ENCODE measurements at places on chromosomes 5 and 9.

DNA sequence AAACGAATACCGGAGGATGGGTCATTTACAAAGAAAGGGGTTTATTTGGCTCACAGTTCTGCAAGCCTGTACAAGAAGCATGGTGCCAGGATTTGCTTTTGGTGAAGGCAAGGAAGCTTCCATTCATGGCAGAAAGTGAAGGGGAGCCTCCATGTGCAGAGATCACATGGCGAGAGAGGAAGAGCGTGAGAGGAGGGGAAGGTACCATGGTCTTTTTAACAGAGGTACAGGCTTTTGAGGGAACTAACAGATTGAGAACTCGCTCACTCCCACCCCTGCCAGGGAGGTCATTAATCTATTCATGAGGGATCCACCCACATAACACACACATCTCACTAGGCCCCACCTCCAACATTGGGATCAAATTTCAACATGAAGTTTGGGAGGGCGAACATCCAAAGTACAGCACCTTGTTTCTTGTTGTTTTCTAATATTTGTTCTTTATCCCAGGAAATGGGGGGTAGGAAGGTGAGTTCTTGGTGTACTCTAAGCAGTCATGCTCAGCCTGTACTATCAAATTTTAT lies 18.5 kb downstream of the TMC1 start:
- H3K36me3 ChIP-seq = no peaks in the 10 kb centered on the region
- no peak overlapping the region for H3K27ac ChIP-seq
- H3K4me1 ChIP-seq = no peaks in the 10 kb centered on the region
- DNase-seq = no peak
- H3K27me3 ChIP-seq = no peaks in the 10 kb centered on the region

GRCh38 chr9:38259519-38260218 lies 132.8 kb upstream of the ALDH1B1 start:
- DNase-seq = no peak
- H3K4me3 ChIP-seq = no peak overlapping the region

DNA sequence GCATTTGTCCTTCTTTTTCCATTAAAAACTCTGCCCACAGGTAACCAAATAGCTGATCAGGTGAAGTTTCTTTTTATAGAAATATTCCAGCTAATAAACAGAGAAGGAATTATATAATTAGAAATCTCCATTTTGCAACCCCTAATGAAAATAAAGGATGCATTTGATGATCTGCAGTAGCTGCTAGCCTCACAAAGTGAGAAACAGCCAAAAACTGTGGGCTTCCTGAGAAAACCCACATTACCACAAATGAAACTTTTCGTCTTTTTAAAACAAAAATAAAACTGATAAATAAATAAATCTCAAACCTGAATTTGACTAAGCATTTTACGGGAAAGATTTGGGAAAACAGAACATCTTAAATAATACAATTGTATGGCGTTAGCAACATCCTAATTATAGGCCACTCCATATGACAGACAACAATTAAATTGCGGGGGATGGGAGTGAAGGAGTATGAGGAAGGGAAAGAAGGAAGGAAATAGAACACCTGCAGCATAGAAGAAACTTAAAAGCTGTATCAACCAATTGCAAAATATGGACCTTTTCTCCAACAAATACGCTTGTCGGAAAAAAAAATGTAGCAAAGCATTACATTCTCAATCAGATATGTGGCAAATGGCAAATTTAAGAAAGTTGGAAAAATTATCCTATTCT lies 283.0 kb upstream of the ITGA1 start:
- no peak for DNase-seq
- no peak overlapping the region for H3K4me3 ChIP-seq
- H3K27ac ChIP-seq = no peak overlapping the region
- no peaks in the 10 kb centered on the region for H3K4me1 ChIP-seq

DNA sequence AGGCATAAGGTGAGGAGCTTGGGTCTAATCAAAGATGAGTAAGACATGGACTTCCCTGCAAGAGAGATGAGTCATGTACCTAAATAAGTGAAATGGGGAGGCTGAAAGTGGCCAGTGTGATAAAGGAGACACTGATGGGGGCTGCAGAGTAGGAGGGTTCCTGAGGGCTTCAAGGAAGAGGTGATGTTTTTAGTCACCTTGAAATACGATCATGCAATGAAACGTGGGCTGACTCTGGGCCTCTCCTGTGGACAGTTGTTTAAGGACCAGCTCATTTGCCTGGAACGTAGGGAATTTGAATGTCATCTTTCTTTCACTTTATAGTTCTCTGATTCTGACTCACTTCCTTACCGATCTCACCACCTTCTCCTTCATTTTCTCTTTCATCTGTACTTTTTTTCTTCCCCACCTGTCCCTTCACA lies 49.6 kb upstream of the CPLX2 start:
- no peaks in the 10 kb centered on the region for H3K4me1 ChIP-seq
- no peaks in the 10 kb centered on the region for H3K36me3 ChIP-seq
- no peak overlapping the region for H3K27ac ChIP-seq
- DNase-seq = no peak
- no peak overlapping the region for H3K4me3 ChIP-seq

GRCh38 chr5:14364576-14365472 lies 216.8 kb upstream of the OTULINL start:
- H3K36me3 ChIP-seq = no peaks in the 10 kb centered on the region
- H3K4me3 ChIP-seq = no peak overlapping the region
- peak; percentile 5 for DNase-seq
- H3K27me3 ChIP-seq = peaks cover 4% of the 10 kb centered on the region

DNA sequence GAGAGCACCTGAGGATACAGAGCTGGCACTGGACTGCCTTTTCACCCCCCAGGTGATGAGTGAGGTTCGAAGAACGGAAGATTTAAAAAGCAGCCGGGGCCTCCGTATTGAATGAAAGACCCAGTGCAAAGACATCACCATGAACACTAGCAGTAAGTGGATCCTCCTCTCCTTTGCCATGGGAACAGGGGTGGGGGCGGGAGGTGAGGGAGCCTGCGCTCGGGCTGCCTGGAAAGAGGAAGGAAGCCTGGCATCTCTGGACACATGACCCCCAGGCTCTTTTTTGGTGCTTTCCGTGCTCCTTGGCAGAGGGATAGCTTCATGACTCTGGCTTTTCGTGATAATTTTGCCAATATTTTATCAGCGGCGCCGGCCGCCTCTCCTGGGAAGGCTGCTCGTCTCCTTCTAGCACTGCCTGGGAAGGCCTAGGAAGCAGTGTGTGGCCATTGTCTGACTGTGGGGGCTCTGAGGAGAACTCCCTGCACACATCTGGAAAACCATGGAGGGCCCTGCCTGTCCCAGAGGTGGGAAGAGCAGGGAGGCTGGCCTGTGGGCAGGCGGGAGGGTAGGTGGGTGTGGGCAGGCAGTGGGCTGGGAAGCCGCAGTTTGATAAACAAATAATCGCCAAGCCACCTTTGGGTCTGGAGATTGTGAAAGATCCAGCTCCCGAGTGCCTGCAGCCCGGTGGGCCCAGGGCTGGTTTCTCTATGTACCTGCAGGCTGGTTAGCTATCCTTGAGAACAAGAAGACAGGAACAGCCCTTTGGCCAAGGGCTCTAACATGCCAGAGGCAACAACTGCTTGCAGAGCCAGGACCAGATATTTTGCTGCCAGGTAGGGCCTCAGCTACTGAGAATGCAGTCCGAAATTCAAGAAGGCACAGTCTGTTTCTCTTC lies 911 bp downstream of the ABLIM3 start:
- H3K4me3 ChIP-seq = peak overlapping the region; percentile 52
- peaks cover 10% of the 10 kb centered on the region for H3K4me1 ChIP-seq
- no peaks in the 10 kb centered on the region for H3K36me3 ChIP-seq
- H3K27me3 ChIP-seq = peaks cover 26% of the 10 kb centered on the region

DNA sequence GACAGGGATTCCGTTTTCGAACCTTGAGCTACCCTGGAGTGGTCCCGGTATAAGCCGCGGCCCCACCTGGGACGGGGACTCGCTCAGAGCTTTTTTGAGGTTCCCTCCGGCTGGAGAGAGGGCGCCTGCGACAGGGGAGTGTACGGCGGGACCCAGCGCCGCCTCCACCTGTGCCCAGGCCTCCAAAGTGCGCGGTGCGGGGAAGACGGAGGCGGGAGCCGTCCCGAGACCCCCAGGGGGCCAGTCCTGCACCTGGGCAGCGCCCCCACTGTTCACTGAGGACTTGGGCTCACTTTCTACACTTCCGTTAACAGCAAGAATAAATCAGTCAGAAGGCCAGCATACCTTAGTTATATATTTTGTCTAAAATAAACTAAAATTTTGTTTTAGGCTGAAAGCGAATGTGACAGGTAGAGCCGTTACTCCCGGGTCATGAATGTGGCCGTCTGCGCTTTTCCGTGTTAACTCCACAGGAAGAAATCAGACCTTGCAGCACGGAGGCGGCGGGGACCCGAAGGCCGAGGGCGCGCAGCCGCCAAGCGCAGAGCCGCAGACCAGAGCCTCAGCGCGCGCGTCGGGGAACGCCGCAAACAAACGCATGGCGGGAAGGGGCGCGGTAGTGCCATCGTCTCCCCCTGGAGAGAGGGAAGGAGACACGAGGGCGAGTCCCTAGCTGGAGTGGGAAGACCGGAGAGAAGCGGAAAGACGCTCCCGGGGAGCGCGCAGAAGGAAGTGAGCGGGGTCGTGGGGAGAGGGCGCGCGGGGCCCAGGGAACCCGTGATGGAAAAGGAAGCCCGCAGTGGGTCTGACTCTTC lies 14.1 kb downstream of the TRIM7 start:
- H3K4me3 ChIP-seq = peak overlapping the region; percentile 89
- H3K36me3 ChIP-seq = no peaks in the 10 kb centered on the region
- peak overlapping the region; percentile 62 for H3K27ac ChIP-seq

GRCh38 chr5:96706433-96707111 lies 44.4 kb downstream of the CAST start:
- no peaks in the 10 kb centered on the region for H3K27me3 ChIP-seq
- DNase-seq = no peak
- H3K4me3 ChIP-seq = no peak overlapping the region
- H3K27ac ChIP-seq = no peak overlapping the region
- H3K36me3 ChIP-seq = peaks cover 6% of the 10 kb centered on the region

DNA sequence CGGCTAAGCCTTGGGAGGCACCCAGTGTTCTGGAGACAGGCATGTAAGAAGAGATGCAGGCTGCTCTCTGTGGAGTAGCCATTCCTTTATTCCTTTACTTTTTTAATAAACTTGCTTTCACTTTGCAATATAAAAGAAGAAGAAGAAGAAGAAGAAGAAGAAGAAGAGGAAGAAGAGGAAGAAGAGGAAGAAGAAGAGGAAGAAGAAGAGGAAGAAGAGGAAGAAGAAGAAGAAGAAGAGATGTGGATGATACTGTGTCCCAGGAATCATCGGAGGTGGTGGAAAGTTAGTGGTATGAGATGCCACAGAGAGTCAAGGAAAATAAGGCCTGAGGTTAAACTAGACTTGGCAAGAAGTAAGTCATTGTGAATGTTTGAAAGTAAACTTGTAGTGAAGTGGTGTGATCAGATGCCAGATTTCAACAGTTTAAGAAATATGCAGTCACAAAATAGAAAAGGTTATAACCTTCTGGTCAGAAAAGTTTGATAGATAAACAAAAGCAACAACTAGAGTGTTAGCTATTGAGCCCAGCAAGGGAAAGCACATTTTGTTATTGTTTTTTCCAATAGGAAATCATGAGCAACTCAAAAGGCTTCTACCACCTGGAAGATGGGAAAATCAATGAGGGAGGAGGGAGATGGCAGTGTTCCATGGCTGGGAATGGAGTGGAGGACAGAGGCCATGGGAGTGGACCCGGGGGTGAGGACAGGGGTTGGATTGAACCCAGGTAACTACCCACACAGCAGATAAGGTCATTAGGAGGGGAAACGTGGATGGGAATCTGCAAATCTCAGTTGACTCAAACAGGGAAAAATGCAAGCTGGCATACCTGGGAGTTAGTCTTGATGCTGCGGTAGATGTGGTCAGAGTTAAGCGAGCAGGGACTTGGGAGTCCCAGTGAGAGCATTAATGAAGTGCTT lies 16.8 kb downstream of the AOPEP start:
- no peaks in the 10 kb centered on the region for H3K27me3 ChIP-seq
- no peak overlapping the region for H3K4me3 ChIP-seq
- no peak for DNase-seq
- no peaks in the 10 kb centered on the region for H3K36me3 ChIP-seq

- H3K36me3 ChIP-seq = no peaks in the 10 kb centered on the region
- no peaks in the 10 kb centered on the region for H3K27me3 ChIP-seq
- H3K27ac ChIP-seq = no peak overlapping the region
- H3K4me3 ChIP-seq = no peak overlapping the region
- peaks cover 9% of the 10 kb centered on the region for H3K4me1 ChIP-seq
Observed at GRCh38 chr5:172733131-172733973, 37.6 kb downstream of the DUSP1 start.

DNA sequence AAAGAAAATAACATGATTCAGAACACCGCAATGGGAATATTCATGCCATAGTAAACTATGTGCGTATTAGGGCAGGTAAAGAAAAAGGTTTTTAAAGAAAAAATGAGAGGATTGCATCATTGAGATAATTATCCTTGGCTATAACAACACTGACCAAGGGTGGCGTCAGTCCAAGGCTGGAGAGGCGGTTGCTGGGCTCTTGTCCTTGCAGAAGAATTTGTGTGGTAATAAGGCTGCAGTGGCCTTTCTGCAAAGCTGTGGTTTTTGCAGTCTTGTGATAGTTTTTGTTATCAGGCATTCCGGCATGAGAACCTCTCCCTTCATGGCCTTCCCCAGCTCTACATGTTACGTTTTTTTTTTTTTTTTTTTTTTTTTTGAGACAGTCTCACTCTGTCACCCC lies 14.0 kb downstream of the BOD1 start:
- no peak overlapping the region for H3K4me3 ChIP-seq
- no peaks in the 10 kb centered on the region for H3K27me3 ChIP-seq
- no peak overlapping the region for H3K27ac ChIP-seq
- no peak for DNase-seq

- no peaks in the 10 kb centered on the region for H3K27me3 ChIP-seq
- no peak overlapping the region for H3K27ac ChIP-seq
- H3K4me1 ChIP-seq = peaks cover 8% of the 10 kb centered on the region
Observed at GRCh38 chr5:66828548-66829357, 232.6 kb downstream of the MAST4 start.

DNA sequence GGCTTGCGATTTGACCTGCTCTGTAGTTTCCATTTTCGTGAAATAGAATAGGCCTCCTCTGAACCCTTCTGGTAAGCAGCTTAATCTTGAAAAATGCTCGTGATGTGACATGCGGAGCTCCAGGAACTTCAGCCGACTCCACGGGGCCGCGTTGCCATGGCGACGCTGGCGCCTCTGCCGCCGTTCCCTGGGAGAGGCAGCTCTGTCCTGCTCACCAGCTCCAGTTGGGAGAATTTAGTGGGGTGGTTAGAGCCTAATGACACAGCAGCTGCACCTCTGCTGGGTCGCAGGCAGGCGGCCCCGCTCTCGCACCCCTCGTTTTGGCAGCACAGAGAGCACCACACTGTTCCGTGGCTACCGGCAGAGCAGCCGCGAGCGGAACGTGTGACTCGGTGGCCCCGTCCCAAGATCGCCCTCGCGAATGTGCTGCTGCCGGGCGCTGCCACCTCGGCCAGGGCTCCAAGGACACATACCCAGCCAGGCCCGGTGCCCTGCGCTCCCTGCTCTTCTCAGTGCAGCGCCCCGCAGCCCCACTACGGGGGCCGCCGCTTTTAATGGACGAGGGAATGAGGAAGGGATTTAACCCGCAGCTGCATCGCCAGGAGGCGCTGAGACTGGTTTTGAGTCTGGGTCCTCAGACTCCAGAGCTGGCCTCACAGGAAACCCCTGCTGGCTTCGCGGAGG lies 131.2 kb upstream of the LMX1B start:
- no peak overlapping the region for H3K4me3 ChIP-seq
- no peak overlapping the region for H3K27ac ChIP-seq
- peaks cover 3% of the 10 kb centered on the region for H3K36me3 ChIP-seq
- peaks cover 16% of the 10 kb centered on the region for H3K4me1 ChIP-seq
- DNase-seq = no peak
